ENCODE measurements at places on chromosomes 5 and 9. TPM values are rescaled to one million over a fixed set of nuclear protein-coding genes. Genes with fewer than 3 reads are reported as not detected.

The STING1 gene
- 0.29 TPM for total RNA-seq

GRCh38 chr9:75910731-75911130 lies 20.3 kb downstream of the PCSK5 start:
- DNase-seq: no peak

- peak; percentile 89 for DNase-seq
Measured at GRCh38 chr9:34123682-34124081, 2.8 kb downstream of the DCAF12 start.

The PCDHB15 gene
- total RNA-seq: not detected

- no peak for DNase-seq
Measured at GRCh38 chr5:62190931-62191330, 115.1 kb upstream of the KIF2A start.

The SHISAL2B gene
- not detected for total RNA-seq

- no peak for DNase-seq
Measured at GRCh38 chr9:134425812-134426211, 99.6 kb downstream of the RXRA start.

The RNF208 gene
- total RNA-seq: 1.4 TPM

The RAB3C gene
- 0.20 TPM for total RNA-seq

DNA sequence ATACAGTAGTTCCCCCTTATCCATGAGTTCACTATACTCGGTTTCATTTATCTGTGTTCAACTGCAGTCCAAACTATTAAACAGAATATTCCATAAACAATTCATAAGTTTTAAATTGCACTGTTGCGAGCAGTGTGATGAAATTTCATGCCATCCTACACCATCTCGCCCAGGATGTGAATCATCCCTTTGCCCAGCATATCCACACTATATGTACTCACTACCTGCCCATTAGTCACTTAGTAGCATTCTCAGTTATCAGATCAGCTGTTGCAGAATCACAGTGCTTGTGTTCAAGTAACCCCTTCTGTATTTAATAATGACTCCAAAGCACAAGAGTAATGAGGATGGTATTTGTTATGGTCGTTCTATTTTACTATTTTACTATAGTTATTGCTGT lies 51.5 kb downstream of the SHOC1 start:
- no peak for DNase-seq

The SVEP1 gene
- total RNA-seq: not detected

GRCh38 chr9:93319301-93319991 lies 132.0 kb upstream of the FAM120A start:
- DNase-seq: no peak

- DNase-seq: no peak
Measured at GRCh38 chr5:119275146-119275545, 80.7 kb upstream of the TNFAIP8 start.

DNA sequence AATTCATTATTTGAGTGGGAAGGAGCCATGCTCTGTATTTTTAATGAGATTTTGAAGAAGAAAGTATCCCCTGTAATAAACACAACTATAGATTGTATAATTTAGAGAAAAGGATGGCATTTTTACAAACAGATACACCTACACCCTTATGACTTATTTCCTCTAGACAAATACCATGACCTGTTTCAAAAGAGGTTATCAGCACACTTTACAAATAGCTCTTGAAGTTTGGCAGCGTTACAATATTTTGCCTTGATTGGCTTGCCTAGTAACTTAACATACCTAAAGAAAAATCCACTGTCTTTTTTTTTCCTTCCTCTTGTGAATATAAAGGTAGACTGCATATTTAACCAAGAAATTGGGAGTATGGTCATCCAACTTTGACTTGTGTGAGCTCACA lies 28.5 kb upstream of the CETN3 start:
- no peak for DNase-seq

The IL5 gene
- not detected for total RNA-seq

DNA sequence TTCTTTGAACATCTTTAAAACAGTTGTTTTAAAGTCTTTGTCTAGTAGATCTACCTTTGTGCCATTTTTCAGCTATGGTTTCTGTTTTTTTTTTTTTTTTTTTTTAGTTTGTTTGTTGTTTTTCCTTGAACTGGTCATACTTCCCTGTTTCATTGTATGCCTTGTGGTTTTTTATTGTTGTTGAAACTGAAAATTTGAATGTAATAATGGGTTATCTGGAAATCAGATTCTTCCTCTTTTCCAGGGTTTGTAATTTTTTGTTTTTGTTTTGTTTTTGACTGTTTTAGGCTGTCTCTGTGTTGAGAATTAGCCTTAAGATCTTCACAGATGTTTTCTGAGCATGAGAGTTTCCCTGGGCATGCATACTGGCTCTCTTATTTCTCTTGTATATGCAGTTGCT lies 269.6 kb upstream of the DAP start:
- DNase-seq: no peak

DNA sequence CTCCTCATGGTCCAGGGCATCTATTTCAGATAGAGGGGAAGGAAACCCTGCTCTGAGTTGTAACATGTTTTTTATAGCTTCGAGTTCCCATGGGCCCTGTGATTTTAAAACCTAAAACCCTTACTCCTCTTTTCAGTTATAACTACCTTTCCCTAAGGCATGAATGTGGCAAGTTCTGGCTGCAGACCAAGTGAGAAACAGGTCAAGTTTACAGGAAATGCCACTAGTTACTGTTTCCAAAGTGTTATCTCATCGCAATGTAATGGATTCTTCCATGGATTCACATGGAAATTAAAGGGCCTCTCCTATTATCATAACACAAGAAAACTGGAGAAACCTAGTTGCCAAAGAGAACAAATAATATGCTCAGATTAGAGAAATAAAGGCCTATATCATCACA lies 574.5 kb upstream of the GRAMD2B start:
- no peak for DNase-seq

- DNase-seq: peak; percentile 27
Measured at GRCh38 chr9:95003689-95004410, 277.4 kb downstream of the AOPEP start.

DNA sequence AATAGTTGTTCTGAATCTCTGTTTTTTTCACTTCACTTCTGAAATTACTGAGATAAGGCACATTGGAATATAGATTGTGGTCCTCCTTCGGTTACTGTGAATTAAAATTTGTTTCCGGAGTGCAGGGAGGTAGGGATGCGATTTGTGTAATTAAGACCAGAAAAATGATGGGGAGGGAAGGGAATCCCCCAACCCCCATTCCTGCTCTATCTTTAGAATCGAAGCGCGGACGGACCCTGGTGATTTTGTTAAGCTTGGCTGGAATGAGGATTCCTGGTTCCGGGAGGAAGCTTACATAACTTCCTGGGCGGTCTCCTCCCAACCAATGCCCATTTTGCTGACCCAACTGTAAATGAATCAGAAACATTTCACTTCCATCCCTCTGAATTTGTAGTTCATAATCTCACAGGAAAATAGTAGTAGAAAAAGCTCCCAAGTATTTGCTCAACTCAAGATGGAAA lies 220.1 kb upstream of the MSX2 start:
- no peak for DNase-seq

GRCh38 chr9:107674721-107675277 lies 185.2 kb upstream of the KLF4 start:
- no peak for DNase-seq

DNA sequence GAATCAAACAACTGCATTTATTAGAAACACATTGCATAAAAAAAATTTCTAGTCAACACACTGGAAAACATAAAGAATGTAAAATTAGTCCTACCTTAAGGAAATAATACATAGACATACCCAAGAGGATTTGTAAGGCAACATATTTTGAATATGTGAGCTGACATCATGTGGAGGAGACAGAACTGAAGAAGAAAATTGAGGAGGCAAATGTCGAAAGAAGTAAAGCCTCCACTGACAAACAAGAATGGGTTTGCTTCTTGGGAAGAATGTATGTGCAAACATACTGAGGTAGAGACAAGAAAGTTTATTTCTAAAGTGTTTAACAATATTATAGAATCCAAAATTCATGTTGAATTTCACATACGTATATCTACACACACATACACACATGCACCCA lies 363.0 kb upstream of the PDE4D start:
- DNase-seq: no peak

GRCh38 chr5:5678909-5679308 lies 256.4 kb downstream of the ICE1 start:
- DNase-seq: no peak

GRCh38 chr5:124576848-124577409 lies 169.5 kb downstream of the ZNF608 start:
- peak; percentile 39 for DNase-seq

The MARCOL gene
- total RNA-seq: not detected

DNA sequence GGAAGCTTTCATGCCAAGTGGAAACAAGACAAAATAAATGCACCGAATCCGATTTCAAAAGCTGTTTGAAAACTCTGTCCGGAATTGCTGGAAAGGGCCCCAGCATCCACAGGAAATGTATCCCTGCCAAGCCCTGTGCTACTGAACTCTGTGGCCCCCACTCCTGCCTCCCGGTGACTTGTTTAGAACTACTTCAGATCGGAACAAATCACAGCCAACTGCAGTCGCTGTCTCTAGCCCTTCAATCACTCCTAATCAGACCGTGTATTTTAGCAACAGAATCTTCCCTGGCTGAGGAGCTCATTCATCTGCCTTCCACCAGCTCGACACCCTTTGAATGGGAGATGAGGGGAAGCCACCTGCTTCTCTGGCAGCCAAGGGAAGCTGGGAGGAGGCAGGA lies 94.1 kb downstream of the KCNIP1 start:
- DNase-seq: no peak
